ENCODE measurements at places on chromosomes 5 and 9.

- no peak for DNase-seq
Measured at GRCh38 chr5:23627976-23628375, 120.6 kb downstream of the PRDM9 start.

DNA sequence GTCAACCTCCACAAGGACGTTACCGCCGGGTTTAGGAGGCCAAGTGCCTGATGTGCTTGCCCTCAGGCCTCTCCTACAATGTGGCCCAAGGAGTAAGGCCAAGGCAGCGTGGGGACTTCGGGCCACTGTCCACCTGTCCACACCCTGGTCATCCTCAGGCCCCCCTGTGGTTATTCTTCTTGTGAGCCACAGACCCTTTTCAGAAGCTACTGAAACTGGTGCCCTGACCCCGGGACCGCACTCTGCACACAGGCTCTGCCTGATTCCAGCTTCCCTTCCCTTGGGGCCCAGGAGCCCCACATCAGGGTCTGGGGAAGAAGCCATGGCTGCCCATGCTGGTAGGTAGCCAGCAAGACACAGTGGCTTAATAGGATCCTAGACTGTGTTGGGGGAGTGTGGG lies 128.8 kb downstream of the OLFM1 start:
- DNase-seq: no peak

GRCh38 chr9:72363908-72364678 lies 915 bp downstream of the ZFAND5 start:
- DNase-seq: no peak

DNA sequence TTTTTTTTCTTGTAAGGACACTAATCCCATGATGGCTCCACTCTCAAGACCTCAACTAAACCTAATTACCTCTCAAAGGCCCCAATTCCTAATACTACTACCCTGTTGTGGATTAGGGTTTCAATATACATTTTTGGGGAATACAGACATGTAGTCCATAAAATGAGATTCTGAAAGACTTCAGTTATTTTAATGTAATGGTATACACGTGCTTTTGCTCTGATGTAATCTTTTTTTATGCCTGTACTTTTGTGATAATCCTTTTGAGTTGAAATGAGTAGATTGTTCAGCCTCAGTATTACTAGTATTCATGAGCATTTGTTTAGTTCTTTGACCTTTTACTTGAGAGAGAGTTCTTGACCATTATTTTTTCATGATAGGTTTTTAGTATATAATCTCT lies 9.5 kb downstream of the CEP78 start:
- DNase-seq: no peak

DNA sequence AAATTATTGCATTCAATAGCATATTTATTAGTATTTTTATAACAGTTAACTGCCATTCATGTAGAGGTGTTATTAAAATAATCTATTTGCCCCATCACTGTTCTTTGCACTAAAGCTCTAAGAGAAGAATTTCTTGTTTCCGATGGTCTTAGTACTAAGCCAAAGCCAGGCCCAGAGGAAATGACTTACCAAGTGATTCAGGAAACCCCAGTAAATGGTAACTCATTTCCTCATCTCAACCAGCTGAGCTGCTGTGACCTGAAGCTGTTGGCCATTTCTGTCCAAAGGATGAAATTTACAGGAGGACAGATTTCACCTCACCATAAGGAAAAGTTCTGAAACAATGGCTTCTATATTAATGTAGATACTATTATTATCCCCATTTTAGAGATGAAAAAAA lies 117.0 kb downstream of the PIK3R1 start:
- DNase-seq: no peak

DNA sequence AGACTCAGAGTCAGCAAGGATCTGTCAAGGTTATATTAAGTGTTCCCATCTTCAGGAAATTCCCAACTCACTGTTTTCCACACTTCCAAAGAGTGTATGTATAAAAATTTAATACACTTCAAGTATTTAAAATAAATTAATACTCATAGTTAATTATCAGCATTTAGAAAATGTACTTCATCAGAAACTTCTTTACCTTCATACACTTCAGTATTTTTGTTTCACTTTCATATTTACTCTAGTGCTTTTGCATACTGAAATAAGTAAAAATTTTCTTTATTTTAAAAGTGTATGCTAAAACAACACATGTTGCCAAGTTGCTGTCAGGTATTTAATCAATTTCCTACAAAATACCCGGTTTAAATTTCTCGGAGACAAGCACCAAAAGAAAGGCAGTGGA lies 16.5 kb downstream of the RICTOR start:
- no peak for DNase-seq

GRCh38 chr9:75105841-75106240 lies 17.5 kb downstream of the OSTF1 start:
- DNase-seq: no peak

GRCh38 chr9:124108216-124108615 lies 96.6 kb downstream of the LHX2 start:
- DNase-seq: no peak

DNA sequence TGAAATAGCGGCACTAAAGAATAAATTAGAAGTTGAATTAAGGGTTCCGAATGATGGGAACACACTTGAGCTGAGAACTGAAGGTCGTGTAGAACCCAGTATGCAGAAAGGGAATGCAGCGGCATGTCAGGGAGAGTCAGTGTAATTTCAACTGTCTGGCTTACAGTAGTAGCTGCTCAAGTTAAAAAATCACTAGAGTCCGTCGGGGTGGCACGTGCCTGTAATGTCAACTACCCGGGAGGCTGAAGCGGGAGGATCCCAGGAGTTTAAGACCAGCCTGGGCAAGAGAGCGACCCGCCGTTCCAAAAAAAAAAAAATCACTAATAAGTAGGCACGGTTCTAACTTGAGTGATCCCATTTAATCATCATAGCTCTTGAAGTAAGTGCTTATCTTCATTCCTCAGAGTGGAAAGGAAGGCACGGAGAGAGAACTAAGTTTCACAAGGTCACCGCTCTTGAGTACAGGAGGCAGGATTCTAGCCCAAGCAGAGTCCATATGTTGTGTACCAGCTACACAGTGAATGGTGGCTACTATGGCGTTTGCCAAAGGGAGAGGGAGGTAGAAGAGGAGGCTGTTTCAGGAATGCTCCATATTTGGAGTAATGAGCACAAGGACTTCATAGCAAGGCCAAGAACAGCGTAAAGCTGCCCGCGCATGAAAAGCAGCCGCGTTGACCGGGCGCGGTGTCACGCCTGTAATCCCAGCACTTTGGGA lies 831 bp downstream of the RMRP start:
- DNase-seq: no peak

DNA sequence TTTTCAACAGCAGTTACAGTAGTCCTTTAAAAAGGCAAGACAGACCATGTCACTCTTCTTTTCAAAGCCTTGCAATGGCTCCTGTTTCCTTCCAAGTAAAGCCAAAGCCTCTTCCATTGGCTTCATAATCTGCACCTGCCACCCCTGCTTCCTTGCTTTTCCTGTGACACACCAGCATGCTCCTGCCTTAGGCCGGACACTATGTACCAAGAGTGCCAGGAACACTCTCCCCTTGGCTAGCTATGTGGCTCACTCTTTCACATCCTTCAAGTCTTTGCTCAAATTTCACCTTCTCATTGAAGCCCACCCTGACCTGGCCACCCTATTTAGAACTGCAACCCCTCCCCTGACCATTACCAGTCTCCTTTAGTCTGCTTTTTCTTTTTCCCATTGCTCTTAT lies 22.2 kb upstream of the TRAF1 start:
- DNase-seq: no peak

DNA sequence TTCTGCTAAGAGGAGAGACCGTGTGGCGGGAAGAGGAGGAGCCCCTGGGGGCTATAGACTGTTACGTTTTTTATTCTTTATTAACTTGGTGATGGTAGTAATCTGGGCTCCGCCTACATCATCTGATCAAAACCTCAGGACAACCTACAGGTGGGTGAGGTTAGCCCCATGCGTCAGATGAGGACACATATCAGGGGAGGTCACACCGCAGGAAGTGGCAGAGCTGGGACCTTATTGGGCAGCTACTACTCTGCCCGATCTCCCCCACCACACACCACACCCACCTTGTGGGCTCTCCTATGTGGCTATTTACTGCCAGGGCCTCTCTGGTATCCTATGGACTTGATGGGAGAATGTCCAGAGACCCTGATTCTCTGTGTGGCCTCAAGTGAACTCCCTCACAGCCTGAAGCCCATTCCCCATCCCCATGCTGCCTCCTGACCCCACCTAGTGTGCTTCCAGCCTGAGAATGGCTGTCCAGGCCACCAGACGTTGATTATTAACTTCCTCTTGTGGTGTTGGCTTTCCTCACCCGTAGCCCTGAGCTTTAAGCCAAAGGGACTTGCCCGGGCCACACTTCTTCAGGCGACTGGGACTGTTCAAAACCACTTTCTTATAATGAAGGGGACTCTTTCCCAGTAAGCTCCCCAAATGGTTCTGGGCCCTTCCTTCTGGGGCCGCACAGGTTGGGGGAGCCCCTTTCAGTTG lies 8.2 kb downstream of the UNC5A start:
- no peak for DNase-seq

- no peak for DNase-seq
Measured at GRCh38 chr5:139481122-139481533, 1.4 kb downstream of the STING1 start.

DNA sequence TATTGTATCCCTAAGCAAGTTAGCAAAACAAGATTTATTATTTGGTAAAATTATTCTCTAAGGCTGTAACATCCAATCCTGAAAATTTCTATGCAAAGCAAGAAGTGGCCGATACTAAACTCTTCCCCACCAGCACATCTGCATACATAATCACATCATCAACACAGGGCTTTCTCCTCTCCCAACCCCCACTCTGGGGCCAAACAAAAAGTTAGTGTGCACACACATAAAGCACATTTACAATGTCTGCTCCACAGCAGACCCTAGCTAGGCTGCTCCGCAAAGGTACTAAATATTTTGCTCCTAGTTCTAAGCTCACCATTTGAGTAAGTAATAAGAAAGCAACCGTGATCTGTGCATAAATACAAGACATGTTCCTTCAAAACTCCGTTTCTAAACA lies 3.6 kb downstream of the RNF130 start:
- DNase-seq: no peak

GRCh38 chr9:112789473-112789872 lies 38.9 kb downstream of the SNX30 start:
- DNase-seq: no peak

DNA sequence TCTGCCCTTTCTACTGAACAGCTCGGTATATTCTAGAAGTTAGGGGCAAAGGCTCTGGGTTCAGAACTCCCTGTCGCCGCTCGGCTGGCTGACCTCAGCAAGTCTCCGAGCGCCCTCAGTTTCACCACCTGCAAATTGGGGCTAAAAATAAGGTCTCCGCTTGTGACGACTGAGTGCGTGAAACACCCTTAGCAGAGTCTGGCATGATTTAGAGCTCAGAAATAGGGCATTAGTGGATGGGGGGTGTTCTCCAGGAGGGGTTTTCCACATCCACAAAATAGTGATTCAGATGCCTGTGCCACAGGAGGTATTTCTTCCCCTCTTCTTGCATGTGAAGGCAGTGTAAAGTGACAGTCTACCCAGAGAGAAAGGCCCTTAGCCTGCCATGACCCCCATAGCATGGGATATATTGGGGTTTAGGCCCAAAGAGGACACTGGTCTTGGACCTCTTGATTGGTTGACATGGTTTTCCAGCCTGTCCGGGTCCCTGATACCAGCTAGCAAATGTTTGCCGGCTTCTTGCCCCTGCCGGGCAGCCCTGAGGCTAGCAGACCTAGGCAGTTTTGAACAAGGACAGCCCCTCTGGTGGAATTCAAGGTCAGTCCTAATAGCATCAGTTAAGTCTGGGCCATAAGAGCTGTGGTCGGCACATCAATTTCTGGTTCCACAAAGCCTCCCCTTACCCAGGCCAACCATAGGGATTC lies 1.4 kb downstream of the ERGIC1 start:
- DNase-seq: no peak

DNA sequence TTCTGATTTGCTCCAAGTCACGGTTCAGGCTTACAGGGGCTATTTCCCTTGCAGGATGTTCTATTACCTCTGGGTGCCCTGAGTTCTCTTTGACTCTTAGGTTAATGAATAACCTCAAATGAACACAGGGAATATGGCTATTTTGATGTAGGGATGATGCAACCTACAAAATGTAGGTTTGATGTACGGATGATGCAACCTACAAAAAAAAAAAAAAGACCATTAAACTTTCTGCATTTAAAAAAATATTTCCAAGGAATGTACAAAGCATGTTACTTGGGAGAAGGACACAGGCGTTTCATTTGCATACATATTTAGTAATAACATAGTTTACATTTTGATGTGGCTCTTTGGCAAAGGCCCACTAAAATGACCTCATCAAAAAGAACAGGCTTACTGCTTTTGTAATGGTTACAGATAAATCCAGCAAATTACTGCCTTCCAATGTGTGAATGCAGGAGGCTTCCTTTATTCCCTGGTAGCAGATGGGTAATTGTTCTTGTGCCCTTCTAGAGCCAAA lies 36.3 kb downstream of the ZNF474 start:
- DNase-seq: no peak

DNA sequence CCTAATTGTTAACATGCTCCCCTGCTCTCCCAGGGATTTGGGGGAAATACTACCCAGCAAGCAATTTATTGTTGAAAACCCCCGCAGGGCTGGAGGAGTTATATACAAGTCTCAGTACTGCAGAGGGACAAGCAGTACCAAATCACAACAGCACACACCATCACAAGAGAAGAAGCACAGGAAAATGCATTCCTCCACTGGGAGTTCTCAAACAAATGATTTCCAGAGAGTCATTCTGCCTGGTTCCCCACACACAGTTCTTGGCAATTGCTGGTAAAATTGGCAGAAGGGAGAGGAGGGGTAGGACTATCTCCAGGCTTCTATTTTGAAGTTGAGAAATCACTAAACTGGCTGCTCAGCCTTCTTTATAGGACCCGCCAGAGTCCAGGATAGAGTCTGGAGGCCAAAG lies 16.8 kb downstream of the SIL1 start:
- DNase-seq: no peak

GRCh38 chr9:18928711-18929110 lies 104.3 kb downstream of the SAXO1 start:
- DNase-seq: no peak

DNA sequence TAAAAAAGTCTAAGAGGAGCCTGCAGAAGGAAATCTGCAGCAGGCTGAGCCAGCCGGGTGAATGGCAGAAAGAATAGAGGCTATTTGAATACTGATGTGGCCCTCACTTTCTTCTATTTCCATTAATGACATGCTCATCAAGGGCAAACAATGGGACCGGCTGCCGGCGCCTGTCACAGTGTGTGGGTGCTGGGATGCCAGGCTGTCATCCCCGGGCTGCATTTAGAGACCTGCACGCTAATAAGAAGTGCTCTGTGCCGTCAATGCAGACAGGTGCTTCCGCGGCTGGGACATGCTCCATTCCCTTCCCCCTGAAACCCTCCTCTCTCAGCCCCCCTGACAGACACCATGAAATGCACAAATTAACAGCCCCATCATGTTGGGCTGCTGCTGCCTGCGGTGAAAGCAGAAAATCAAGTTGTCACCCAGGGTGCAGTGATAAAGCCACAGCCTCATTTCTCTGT lies 217.7 kb upstream of the TBCA start:
- DNase-seq: no peak

- no peak for DNase-seq
Measured at GRCh38 chr9:22134390-22134789, 125.3 kb upstream of the CDKN2B start.

GRCh38 chr9:133457233-133457632 lies 2.5 kb upstream of the CACFD1 start:
- DNase-seq: no peak

- no peak for DNase-seq
Measured at GRCh38 chr5:145965804-145966203, 29.4 kb downstream of the SH3RF2 start.

- no peak for DNase-seq
Measured at GRCh38 chr9:104858846-104859245, 69.1 kb downstream of the ABCA1 start.

GRCh38 chr9:4742246-4742645 lies 1.2 kb upstream of the AK3 start:
- no peak for DNase-seq
